ENCODE measurements at places on chromosomes 3 and 15. TPM values are rescaled to one million over a fixed set of nuclear protein-coding genes. Genes with fewer than 3 reads are reported as not detected.

GRCh38 chr15:85137489-85138168 lies 156.0 kb downstream of the PDE8A start:
- DNase-seq: no peak

DNA sequence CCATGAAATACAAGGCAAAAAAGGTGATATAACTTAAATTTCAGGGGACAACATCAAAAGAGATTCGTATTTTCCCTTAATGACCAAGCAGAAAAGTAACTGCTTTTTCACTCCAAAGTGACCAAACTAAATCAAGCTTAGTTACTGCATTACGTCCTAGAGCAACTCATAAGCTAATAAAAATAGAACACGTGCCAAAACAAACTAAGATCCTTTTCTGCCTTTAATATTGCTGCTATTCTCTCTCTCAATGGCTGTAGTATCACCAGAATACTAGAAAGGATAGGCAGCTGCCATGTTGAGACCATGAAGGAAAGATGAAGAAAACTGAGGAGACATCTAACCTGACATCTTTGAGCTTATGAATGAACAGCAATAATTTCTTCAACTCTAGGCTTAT lies 43.3 kb downstream of the UBXN7 start:
- DNase-seq: no peak

- DNase-seq: no peak
Observed at GRCh38 chr3:77467702-77468625, 428.1 kb downstream of the ROBO2 start.

DNA sequence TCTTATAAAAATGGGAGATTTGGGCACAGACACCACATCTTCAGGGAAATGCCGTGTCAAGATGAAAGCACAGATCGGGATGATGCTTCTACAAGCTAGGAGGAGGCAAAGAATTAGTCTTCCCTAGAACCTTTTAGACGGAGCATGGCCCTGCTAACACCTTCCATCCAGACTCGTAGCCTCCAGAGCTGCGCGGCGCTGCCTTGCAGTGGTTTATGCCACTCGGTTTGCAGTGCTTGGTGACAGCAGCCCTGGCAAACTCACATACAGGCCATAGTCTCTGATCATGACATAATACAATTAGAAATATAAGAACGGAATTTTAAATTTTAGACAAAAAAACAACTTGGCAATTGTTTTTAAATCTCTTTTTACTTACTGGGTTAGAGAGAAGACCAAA lies 37.1 kb upstream of the SLC41A3 start:
- peak; percentile 51 for DNase-seq

DNA sequence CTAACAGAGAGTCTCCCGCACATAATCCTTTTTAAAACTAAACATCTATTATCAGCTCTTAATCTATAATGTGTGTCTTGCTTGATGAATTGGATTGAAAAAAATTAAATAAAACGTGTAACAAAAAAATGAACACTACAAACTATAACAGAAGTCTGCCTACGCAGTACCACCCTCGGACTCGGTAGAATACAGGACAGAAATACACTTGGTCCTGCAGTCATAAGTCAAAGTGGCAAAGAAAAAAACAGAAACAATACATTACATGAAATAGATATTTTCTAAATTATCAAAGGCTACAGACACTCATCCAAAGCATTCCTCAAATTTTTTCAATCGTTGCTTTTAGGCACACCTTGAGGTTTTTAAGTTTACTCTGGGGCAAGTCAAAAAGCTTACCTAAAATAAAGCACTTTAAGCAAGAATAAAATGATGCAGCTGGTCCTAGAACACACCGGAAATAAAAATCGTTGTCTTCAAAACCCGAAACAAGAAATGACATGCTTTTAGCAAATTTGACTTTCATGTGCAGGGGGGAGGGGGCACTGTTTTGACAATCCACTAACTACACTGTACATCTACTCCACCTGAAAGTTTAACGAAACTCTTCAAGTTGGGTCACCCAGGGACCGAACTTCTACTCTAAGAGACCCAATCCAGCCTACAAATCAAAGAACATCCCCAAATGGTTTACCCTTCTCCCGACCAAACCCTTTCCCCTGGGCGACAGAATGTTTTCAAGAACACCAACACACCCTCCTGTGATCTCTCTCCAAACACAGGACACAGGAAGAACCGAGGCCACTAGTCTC lies 1.3 kb downstream of the ADAM10 start:
- DNase-seq: no peak

GRCh38 chr3:11719406-11720303 lies 75.9 kb upstream of the VGLL4 start:
- peak; percentile 94 for DNase-seq

- DNase-seq: no peak
Observed at GRCh38 chr15:68538311-68538710, 40.5 kb upstream of the CORO2B start.

DNA sequence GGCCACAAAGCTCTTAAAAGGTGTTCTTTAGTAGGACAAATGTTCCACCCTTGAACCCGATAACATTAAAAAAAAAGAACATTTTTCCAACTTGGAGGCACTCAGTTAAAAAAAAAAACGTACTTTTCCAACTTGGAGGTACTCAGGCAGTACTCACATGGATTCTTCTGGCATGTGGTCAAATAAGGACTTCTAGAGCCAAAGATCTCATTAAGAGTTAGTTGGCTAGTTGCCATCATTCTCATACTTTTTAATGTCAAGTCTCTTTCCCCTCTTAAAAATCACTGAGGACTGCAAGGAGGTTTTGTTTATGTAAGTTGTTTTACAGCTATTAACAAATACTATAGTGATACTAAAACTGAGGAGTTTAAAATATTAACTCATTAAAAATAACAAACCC lies 101.0 kb downstream of the CADPS start:
- no peak for DNase-seq

GRCh38 chr3:186340204-186340603 lies 21.8 kb downstream of the DGKG start:
- DNase-seq: no peak

GRCh38 chr3:177547711-177548350 lies 350.5 kb upstream of the TBL1XR1 start:
- no peak for DNase-seq

DNA sequence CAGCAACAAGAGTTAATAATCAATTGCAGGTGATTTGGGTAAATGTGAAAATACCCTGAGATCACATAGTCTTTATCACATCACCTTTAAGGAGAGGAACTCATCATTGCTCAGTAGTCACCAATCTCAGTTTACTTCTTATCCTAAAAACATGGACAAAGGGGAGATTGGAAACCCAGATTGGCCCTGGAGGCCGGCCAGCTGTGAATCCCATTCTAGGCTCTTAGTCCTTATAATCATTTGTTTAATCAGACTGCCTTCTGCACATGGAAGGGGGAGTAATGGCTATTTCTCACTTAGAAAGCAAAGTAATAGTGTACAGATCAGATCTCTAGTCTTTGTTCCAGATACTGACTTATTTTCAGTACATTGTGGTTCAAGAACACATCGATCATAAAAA lies 37.2 kb upstream of the CPB1 start:
- DNase-seq: no peak

DNA sequence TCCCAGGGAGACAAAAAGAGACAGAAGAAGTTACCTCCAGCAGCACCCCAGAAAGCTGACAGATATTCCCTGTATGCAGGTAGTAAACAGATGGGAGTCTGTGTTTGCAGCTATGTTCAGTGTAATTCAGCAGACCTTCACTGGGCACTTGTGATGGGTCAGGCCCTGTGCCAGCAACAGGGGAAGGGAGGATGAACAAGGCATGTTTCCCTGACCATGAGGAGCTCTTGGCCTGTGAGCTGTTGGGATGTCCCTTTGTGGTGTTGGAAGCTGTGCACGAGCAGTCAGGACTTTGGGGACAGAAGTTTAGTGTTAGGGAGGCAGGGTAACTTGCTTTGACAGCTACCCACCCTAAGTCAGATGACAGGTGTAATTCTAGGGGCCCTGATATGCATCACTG lies 106.0 kb upstream of the TRIM42 start:
- DNase-seq: no peak

DNA sequence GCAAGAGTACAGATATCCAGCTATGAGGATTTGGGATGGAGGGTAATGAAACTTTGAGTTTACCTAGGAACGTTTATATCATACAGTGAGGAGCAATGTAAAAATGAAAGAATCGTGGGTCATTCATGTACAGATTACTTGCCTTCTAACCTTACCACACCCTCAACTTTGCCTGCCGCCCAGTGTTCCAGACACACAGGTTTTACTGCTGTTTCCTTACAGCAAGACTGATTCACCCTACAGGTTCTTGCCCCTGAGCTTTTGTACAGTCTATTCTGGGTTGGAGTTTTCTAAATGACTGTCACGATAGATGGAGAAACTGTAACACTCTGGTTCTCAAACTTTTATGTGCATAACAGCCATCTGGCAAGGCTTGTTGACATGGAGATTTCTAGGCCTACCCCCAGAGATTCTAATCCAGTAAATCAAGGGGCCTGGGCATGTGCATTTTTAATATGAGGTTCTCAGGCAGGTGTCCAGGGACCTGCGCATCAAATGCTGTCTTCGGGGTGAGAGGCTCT lies 6.6 kb upstream of the TPRG1 start:
- no peak for DNase-seq

DNA sequence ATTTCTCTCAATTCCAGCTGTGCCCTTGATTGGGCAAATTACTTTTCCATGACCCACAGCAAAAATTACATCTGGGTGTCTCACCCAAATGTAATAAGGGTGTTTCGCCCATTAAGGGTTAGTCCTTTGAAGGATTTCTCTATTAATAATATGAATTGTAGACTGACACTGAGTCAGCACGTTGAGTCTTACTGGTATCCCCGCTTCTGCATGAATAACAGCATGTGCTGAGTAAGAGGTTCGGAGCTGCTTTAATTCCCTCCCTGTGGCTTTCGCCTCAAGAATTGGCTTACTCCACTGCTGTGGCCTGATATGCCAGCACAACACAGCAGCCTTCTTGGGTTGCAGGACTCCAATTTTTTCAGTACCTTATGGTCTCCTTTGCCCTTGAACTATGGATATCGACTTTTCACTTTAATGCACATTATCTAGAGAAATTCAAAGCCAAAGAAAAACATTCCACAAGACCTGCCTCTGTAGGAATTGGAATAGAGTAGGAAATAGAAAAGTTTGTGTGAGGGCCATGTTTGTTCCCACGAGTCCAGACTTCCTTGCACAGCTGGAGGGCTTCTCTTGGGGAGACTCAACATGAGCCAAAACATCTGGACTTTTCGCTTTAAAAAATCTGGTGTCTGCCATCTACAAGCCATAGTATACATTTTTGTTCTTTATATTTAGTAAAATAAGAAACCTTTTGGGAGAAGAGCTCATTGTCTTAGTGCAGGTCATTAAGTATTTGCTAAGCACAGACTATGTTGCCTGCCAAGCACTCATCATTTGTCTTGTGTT lies 20.7 kb upstream of the ERC2 start:
- DNase-seq: no peak

GRCh38 chr3:196354132-196354531 lies 15.9 kb upstream of the TM4SF19 start:
- no peak for DNase-seq

GRCh38 chr3:72048873-72049272 lies 263.9 kb upstream of the PROK2 start:
- DNase-seq: no peak

DNA sequence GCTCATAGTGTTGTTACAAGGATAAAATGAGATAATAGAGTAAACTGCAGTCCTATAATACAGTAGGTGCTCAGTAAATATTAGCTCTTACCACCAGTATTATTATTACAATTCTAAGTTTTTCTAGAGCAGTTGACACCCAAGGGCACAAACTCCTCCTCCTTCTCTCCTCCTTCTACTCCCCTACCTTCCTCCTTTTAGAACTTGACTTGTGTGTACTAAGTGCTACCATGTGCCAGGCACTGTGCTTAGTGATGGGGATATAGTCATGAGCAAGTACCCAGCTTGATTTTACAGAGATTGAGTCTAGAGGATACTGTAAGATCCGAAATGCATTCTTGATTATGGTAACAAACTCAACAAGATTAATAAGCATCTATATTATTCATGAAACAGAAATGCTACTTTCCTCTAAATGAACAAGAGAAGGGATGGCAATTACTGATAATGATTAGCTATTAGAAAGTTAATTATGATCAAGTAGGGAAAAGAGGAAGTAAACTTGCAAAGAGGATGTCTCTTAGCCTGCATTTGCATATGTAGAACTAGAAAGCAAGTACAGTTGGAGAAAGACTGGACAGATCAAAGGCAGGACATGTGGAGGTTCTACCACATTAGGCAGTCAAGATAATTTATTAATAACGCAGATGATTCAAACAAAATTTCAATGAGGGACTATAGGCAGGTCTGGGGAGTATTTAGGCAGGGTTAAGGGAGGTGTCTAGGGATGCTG lies 72.3 kb downstream of the CLDN11 start:
- DNase-seq: no peak

DNA sequence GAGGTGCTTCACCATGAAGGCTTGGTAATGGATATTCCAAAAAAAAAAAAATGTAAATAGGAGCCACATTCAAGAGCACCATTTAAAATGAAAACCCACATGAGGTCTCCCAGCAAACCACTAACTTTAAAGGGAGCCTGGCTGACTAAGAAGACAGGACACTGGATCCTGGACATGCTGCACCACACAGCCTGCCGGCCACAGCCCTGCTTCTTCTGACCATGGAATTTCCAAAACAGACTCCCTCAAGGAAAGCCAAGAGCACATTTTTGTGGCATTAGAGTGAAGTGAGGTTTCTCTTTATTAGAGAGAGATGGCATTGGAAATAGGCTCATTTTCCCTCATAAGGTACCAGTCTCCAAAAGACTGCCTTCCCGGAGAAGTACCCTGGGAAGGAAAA lies 113.9 kb downstream of the RORA start:
- DNase-seq: no peak

DNA sequence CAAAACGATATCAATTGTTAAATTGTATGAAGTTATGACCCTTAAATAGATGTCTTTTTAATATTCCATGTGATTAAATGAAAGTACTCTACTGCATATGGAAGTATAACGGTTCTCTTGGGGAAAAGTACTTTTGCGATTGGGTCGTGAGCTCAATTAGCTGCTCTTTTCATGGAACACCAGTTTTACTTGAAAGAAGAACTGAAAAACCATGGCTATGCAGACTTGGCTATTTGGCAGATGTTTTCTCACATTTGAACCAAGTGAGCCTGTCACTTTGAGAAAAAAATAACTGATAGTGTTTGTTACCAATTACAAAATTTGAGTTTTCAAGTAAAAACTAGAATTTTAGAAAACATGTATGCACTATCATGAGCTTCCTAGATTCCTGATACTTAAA lies 5.9 kb upstream of the INAFM2 start:
- DNase-seq: no peak

Gene EAF2
- total RNA-seq: 3.7 TPM

Gene ACKR2
- total RNA-seq: 0.41 TPM

Gene SCAANT1
- not detected for total RNA-seq

Gene LIPC
- not detected for total RNA-seq

Gene WDR93
- not detected for total RNA-seq

Gene CPLX3
- total RNA-seq: not detected

Gene MELTF
- 5.2 TPM for total RNA-seq

Gene CNTN4
- total RNA-seq: 0.52 TPM

Gene FOXB1
- total RNA-seq: not detected

Gene TRH
- not detected for total RNA-seq
